ENCODE measurements at places on chromosomes 13 and 19.

DNA sequence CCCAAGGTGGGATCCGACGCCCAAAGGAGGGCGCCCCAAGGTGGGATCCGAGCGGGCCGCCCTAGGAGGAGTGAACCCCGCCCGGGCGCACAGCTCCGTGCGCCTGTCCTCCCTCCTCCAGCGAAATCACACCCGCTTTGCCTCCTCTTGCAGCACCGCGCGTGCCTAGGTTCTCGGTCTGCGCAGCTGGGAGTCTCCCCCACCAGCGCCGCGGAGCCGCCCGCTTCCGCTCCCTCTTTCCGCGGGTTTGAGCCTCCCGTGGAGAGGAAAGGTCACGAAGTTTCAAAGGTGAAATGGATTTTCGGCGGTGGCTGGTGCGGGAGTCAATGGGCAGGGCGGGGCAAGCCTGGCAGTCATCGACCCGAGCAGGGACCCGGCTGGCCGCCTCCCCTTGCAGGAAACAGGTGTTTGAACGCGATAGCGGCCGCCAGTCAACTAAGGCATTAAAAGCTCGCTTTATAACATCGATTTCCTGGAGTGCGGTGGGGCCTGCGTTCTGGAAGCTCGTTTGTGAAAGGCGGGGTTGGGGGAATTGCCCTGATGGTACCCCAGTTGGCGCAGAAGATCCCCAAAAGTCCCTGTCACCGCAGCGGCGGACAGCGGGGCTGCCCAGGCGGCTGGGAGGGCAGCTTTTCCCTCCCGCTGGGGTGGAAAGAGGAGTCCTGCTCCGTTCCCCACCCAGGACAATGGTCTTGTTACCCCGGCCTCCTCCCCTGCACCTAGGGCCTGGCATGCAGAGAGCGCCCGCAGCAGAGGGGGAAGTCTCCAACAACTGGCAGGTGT lies 9.0 kb upstream of the SOX1 start:
- no peak for DNase-seq

- DNase-seq = no peak
Observed at GRCh38 chr19:35204799-35205732, 23.5 kb downstream of the FAM187B start.

GRCh38 chr13:113122550-113123225 lies at the start of gene F10:
Gene F10, plus strand, starts transcription at chr13:113122799. Its CDS starts 57 bp downstream, at chr13:113122856.
- DNase-seq = no peak

DNA sequence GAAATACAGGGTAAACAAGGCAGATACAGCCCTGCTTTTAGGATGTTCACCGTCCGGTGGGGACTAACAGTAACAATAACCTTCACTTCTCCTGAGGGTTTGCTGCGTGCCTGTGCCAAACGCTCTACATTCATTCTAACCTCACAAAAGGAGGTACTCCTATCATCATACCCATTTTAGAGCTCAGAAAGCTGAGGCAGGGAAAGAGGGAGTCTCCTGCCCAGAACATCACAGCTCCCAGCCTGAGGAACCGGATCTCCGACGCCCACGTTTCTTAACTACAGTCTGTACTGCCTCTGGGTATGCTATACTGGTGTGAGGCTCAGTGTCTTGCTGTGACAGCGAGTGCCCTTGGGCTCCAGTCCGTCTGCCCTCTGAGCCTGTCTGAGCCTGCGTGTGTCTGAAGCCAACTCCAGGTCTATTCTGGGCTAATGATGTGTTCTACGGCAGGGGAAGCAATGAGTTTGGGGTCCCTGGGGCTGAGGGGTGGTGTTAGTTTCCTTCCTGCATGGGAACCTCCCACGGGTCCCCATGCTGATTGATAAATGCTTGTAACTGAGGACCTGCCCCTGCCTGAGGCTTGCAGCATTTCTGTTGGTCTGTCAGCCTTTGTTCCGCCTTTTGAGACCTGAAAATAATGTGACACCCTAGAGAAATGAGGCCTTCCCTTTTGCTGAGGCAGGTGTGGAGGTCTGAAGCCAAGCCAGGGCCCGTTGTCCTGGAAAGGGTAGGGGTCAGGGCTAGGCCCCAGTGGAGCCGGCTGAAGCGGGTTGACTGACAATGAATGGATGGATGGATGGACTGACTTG lies 4.9 kb downstream of the LIPE start:
- no peak for DNase-seq

GRCh38 chr19:39303373-39304184 lies 7.4 kb downstream of the IFNL1 start:
- DNase-seq = no peak

GRCh38 chr19:12932392-12933286 lies 872 bp downstream of the FARSA start:
- no peak for DNase-seq

GRCh38 chr13:48431431-48431830 lies 18.5 kb upstream of the LPAR6 start:
- no peak for DNase-seq

DNA sequence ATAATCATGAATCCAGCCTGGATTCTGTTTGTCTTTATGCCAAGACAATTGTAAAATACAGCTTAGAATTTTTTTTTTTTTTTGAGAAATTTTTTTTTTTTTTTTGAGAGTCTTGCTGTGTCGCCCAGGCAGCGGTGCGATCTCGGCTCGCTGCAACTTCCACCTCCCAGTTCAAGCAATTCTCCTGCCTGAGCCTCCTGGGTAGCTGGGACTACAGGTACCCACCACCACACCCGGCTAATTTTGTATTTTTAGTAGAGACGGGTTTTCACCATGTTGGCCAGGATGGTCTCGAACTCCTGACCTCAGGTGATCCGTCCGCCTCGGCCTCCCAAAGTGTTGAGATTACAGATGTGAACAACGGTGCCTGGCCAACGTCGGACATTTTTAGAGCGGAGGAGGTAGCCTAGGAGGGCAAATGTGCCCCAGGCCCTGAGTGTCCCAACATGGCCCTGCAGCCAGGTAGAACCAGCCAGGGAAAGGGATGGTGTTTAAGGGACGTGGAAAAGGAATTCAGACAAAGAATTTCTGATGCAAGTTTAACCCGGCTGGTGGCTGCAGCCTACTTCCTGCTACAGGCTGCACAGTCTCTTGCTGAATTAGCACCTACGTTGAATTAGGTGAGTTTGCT lies 89.8 kb downstream of the GNG7 start:
- no peak for DNase-seq

DNA sequence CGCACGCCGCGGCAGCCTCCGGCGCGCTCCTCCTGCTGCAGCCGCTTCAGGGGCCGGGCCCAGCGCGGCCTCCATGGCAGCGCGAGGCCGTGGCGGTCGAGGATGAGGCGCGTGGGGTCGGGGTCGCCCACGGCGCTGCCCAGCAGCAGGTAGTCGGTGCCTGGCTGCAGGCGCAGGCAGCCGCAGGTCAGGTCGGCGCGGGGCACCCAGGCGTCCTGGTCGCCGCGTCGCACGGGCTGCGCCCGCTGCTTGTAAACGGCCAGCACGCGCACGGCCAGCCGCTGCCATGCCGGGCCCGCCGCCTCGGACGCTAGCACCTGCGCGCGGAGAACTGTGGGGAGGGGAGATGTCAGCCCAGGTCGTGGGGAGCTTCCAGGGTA lies 11.1 kb downstream of the NTN5 start:
- no peak for DNase-seq

DNA sequence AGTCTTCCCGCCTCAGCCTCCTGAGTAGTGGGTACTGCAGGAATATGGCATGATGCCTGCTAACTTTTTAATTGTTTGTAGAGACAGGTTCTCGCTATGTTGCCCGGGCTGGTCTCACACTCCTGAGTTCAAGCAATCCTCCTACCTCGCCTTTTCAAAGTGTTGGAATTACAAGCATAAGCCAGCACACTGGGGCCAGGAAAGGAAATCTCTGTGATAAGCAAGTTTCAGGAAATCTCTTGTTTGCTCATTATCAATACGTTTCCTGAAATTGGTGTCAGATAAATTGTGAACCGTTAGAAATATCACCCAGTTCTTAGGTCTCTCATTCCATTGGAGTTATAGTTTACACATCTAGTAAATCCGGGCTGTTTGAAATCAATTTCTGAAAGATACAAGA lies 14.2 kb downstream of the WBP4 start:
- no peak for DNase-seq

GRCh38 chr19:14559916-14560775 lies 11.7 kb downstream of the NDUFB7 start:
- DNase-seq = no peak

- no peak for DNase-seq
Observed at GRCh38 chr13:54513254-54513653, 1484.6 kb downstream of the OLFM4 start.

- DNase-seq = no peak
Observed at GRCh38 chr19:34759218-34759917, 13.6 kb downstream of the ZNF599 start.

GRCh38 chr19:5133986-5134595 lies 165.2 kb downstream of the KDM4B start:
- DNase-seq = no peak

- no peak for DNase-seq
Observed at GRCh38 chr19:35223862-35224505, 4.6 kb downstream of the FAM187B start.

- no peak for DNase-seq
Observed at GRCh38 chr19:4446704-4447200, 10.8 kb downstream of the UBXN6 start.

DNA sequence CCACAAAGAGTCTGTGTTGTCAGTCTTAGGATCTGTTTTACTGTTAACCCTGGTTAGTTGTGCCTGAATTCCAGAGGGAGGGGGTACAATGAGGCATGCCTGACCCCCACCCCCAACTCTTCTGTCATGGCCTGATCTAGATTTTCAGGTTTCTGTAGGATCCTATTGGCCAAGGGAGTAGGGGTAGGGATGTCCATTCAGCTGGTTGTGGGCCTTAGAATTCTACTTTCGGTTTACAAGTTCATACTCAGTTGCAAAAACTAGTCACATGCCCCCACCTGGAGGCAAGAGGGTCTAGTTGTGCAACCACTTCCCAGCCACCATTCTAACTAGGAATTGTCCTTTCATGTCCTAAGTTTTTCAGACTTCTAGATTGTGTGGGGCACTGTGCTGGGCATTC lies 94.3 kb upstream of the MBNL2 start:
- DNase-seq = no peak

- no peak for DNase-seq
Observed at GRCh38 chr19:44635581-44636438, 7.9 kb upstream of the PVR start.

GRCh38 chr13:28321756-28322155 lies 173.2 kb downstream of the FLT1 start:
- no peak for DNase-seq
